ENCODE measurements at places on chromosomes 7 and 10. TPM values are rescaled to one million over a fixed set of nuclear protein-coding genes. Genes with fewer than 3 reads are reported as not detected.

AFAP1L2 gene
- 0.25 TPM for total RNA-seq

OR2A42 gene
- not detected for total RNA-seq

LRRN3 gene
- not detected for total RNA-seq

SRRT gene
- total RNA-seq, result 67.0 TPM
